Myocyte (in vitro differentiated cells): ENCODE measurements at places on chromosomes 11 and 22. TPM values are rescaled to one million over a fixed set of nuclear protein-coding genes. Genes with fewer than 3 reads are reported as not detected.

DNA sequence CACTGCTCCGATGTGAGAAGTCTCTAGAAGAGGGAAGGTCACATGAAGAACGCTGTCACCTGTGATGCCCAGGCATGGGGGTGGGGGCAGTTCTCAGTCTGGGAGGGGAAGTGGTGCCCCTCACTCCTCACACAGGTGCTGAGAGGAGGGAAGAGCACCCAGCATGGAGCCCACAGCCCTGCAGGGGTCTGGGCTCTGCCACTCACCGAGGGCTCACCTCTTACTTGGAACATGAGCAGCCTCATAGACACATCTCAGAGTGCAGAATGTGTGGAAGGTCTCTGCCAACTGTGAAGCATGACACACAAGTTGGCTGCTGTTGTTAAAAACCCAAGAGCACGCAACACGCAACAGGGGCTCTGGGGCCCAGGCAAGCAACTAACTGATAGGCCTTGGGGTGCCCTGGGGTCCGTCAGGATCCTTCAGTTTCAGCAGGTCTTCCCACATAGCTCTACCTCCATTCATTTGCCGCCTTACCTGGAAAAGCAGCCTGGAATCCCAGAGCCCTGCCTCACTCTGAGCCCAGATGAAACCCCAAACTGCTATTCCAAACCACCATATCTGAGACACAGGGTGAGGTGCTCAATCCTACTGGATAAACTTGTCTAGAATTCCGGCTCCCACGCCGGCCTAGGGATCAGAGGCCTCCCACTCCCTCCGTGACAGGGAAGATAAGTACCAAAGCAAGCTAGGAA, 17.5 kb upstream of the TMPRSS4 start:
- DNase-seq, result no peak

- peak; percentile 99 for DNase-seq
These were observed 35.9 kb downstream of the RPL3 start for GRCh38 chr22:39283322-39284141.

DNA sequence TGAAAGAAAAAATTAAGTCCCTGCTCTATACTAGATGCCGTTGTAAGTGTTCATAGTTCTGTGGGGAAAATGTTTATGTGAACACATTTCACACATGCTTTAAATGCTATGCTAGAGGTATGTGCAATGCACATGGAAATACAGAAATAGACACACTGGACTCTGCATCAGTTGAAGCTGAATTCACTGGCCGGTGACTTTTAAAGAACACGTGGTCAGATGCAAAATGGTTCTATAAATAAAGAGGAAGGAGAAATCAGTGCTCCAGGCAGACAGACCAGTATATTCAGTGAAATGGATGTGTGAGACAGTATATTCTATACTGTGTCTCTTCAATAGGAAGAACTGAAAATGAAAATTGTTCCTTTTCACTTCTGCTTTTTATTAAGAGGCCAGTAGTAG, 29.9 kb downstream of the TRPC6 start:
- no peak for DNase-seq

GRCh38 chr22:49725516-49725915, 102.2 kb downstream of the BRD1 start:
- DNase-seq, result no peak

- no peak for DNase-seq
These were observed 90.3 kb upstream of the THY1 start for GRCh38 chr11:119513131-119513805.

DNA sequence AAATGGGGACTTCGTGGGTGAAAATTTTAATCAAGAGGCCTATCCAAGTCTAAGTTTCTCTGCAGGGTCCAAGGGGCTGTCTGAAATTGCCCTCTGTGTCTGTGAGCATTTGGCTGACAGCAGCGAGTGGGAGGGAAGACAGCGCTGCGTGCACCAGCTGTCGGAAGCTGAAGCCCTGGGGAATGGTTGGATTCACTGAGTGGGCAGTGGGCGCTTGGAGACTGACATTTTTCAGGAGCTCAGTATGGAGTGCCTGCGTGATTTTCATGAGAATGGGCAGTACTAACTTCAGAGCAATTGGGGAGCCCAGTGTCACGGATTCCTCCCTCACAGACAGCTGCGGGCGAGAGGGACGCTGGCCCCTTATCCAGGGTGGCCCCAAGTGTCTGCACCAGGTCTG, 388.8 kb upstream of the B3GAT1 start:
- no peak for DNase-seq

GNAZ gene
- 9.1 and 11.2 TPM in 2 replicates for total RNA-seq

OR52I1 gene
- not detected in 2 replicates for total RNA-seq

DNA sequence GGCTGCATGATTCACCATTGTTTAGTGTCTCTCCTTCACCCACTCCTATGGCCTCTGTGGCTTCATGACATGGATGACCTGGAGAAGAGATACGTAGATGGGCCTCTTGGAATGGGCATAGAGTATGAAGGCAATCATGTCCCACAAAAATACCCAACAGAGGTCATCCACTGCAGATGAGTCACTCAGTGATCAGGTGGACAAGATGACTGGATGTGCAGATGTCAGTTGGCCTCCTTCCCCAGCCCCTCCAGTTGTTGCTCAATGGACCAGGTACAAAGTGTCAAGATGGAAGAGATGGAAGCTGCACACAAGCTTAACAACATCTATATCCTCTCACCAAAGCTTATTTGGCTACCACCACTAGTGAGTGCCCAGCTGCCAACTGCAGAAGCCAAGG, 41.0 kb upstream of the CLPB start:
- DNase-seq, result no peak

- DNase-seq, result no peak
These were observed 1344.9 kb downstream of the BRD1 start for GRCh38 chr22:48482771-48483170.

HORMAD2 gene
- not detected in 2 replicates for total RNA-seq

MS4A7 gene
- total RNA-seq, result not detected in 2 replicates
